ENCODE measurements at places on chromosomes 3 and 15.

DNA sequence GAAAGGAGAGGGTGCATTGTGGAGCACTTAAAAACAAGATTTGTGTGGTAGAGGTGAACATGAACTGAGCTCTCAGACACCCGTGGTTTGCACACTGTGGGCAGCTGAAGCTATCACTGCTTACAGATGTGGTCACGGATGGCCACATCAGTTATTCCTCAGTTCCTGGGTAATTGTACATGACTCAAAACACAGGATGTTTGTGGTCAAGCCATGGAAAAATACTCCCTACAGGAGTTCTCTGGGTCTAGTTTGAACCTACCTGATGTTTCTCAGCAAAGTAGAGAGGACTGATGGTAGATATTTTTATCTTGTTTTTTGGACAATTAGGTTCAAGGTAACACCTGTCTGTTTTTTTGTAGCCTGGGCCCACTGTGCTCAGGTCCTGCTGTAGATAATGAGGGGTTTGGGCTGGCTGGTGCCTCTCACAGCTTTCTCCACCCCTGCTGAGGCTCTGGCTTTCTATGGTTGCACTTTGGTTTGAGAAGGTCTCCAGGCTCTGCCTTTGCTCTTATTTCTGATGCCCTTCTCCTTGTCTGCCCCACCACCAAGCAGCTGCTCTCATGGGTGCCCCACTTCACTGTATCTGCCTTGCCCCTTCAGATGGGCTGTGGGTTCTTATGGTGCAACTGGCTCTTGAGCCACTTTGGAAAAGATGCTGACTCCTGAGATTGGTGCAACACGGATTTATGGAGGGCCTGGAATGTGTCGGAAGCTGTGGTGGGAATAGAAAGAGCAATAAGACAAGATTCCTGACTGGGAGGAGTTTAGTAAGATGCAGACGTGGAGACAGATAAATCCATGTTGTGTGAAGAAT lies 40.1 kb downstream of the CDCP1 start:
- DNase-seq, result peak; percentile 52

DNA sequence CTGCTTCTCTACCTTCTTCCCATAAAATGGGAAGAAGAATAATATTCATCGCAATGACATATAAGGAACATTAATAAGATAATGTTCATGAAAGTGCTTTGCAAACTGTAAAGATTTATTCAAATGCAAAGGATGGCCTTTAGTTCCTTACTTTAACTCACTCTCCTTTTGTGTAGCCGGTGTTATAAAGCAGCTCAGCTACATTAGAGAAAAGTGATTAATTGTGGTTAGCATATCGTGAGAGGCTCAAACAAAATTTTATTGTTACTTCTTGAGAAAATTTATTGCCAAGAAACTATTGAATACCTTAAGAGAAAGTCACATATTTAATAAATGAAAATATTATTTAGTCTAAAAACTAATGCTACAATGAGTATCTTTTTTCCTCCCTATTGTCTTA lies 250.7 kb upstream of the NR2E3 start:
- no peak for DNase-seq

- DNase-seq, result no peak
These were observed 23.7 kb downstream of the HDC start for GRCh38 chr15:50241684-50242450.

GRCh38 chr3:79297245-79297960 lies 470.4 kb downstream of the ROBO1 start:
- DNase-seq, result no peak

Measured in stimulated activated CD8-positive, alpha-beta memory T cell treated with anti-CD3 and anti-CD28 coated beads, Interleukin-4, amount 100 ng/mL, for 24 hours (primary cell).